ENCODE measurements at places on chromosomes 16 and 17.

GRCh38 chr17:77393274-77393600 is 252.5 kb downstream of the SEC14L1 start:
- DNase-seq = no peak

- no peak for DNase-seq
These were observed 17.6 kb upstream of the ABR start for GRCh38 chr17:1197379-1197778.

- DNase-seq = no peak
These were observed 1.9 kb upstream of the TRIM37 start for GRCh38 chr17:59108400-59109102.

- DNase-seq = peak; percentile 44
These were observed 2.3 kb upstream of the NT5M start for GRCh38 chr17:17300624-17301568.

GRCh38 chr17:75273977-75274708 is 3.1 kb upstream of the MIF4GD start:
- DNase-seq = no peak

DNA sequence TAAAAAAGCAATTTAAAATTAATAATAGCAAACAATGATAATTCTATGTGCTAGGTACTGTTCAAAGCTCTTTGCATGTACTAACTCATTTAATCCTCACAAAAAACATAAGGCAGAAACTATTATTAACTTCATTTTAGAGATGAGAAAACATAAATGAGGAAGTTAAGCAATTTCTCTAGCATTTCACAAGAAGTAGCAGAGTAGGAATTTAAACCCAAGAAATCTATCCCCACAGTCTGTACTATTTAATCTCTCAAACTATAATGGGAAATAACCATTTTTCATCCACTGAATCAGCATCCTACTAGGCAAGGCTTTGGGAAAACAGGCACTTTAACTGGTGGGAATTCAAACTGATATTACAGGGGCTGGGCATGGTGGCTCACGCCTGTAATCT is 42.2 kb upstream of the INTS2 start:
- no peak for DNase-seq

DNA sequence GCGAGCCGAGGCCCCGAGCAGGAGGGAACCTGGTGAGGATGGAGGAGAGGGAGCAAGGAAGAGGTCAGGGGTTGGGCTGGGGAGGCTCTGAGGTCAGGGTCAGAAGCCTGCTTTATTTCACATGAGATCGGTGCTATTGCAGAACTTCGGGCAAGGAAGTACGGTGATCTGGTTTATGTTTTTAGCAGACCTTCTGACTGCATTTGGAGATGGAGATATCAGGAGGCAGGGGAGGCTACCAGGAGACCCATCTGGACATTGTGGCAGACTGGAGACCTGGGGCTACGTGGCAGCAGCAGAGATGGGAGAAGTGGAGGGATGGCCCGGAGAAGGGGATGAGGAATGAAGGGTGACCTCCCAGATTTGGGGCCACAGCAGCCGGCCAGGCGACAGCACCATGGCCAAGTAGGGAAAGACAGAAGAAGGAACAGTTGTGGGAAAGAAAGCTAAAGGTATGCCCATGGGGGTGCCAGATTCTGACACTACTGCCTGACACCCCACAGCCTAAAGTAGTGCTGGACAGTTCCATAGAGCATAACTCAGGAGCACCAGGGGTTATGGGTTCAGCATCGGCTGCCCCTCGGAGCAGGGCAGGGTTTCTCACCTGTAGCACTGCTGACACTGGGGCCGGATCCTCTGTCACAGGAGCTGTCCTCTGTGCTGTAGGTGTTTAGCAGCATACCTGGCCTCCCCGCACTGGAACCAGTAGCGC is 7.4 kb downstream of the CACNG4 start:
- DNase-seq = no peak

DNA sequence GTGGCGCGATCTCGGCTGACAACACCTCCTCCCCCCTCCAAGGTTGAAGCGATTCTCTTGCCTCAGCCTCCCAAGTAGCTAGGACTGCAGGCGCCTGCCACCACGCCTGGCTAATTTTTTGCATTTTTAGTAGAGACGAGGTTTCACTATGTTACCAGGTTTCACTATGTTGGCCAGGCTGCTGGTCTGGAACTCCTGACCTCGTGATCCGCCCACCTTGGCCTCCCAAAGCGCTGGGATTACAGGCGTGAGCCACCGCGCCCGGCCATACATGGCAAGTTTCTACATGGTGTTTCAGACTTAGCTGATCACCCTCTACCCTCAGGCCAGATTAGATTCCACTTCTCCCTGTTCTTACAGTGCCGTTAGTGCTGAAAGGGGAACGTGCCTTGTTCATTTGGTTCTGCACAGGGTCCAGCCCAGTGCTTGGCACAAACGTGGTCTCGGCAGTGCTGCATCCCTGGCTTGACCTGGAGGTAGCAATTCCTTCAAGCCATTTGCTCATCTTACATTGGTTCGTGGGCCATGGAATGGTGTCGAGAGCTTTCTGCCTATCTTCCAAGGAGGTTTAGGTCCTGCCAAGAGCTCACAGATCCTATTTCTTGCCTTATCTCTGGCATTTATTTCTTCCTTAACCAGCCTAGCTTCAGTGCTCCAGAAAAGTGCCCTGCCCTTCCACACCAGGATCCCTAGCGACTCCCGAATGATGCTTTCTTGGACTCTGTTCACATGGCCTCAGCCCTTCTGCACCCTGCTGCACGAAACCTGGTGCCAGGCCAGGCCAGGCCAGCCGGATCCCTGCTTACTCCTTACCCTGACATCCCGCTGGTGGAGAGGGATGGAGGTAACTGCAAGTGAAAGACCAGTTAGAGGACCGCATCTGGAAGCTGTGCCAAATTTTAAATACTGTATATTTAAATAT is 14.8 kb upstream of the AURKB start:
- no peak for DNase-seq

GRCh38 chr17:13415871-13416416 is 185.8 kb downstream of the HS3ST3A1 start:
- no peak for DNase-seq

DNA sequence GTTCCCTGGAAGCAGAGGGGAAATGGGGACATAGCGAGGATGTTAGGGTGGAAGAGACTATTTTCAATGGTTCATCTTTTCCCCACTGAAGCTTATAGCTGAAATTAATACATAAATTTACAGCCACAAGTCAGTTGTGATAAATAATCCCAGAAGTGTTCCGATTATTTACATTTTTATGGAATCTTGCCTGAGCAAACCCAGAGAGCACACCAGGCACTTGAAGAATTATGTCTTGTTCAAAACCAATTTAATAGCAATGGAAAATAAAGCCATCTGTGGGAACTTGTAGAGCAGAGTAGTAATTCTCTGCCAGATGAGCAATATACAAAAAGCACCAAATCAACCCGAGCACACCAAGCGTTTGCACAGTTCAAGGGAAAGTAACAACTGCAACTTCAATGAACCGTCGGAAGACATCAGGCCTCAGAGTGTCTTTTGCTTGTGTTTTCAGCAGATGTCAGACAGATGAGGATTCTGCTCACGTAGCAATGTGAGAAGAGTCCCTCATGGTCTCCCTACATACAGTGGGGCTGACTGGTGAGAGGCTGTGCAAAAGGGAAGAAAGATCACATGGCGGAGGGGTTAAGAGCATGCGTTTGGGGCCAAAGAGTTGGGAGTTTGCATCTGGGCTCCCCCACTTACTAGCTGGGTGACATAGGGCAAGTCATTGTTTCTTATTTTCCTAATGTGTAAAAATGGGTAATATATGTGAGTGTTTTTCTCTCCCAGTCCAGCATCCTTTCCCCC is 148.7 kb upstream of the HS3ST2 start:
- DNase-seq = no peak

- DNase-seq = no peak
These were observed 12.2 kb upstream of the ADGRG1 start for GRCh38 chr16:57616241-57616640.

DNA sequence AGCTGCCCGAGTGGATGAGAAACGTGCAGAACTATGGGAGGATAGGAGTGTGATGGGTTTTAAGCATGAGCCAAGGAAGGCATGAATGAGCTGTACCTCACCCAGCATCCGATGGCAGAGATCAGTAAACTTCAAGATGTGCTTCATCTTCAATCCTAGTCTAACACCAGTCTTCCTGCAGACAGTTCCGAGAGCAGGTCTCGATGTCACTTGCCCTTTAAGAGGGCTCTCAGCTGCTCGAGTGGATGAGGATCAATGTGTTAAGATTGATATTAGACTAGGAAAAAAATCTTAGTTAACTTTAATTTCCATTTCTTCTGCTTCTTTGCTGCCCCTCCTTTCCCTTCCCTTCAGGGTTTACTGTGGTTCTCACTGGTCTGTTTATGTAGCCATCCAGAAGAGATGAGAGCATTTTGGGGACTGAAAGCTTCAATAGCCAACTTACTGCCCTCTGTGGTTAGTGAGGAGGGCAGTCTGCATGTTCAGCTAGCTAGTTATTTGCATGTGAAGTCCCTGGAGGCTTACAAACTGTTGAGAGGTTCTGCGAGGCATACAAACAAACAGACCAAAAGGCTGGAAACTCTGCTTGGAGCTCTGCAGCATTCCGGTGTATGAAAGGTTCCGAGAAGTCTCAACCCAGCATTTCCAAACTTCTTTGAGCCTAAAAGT is 15.3 kb downstream of the KLHL36 start:
- DNase-seq = no peak

DNA sequence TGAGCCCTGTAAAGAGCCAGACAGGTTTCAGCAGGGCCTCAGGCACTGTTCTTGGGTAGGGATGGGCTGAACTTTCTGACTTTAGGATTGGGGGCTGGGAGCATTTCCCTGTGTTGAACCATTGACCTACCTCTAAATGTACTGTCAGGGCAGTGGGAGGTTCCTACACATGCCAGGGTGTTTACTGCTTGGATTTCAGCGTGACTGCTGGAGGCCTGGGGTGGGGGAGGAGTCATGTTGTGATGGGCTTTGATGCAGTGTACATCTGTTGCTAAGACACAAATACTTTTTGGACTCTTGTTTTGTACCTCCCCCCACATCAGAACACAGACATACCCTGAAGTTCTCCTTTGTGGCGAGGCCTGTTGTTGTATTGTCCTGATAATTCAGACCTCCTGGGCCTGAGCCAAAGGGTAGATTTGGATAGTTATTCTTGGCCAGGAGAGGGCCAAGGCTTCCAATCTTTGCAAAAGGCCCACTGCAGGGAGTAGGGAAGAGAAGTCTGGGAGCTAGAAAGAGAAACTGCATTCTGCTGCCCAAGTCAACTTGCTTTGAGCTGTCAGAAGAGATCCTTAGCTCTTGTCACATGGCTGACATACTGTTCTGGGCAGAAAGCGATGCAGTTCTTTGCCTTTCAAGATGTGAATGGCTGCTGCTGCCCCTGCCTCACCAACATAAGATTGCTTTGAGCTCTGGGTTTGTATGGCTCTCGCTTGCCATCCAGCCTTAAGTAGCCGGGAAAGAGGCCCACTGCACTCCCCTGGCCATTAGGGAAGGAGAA is 3.7 kb downstream of the NFE2L1 start:
- DNase-seq = no peak

GRCh38 chr16:22844416-22844815 is 30.5 kb downstream of the HS3ST2 start:
- DNase-seq = no peak

- DNase-seq = no peak
These were observed 195.3 kb downstream of the CYB561 start for GRCh38 chr17:63250830-63251229.

GRCh38 chr17:44200478-44201155 is 933 bp upstream of the ATXN7L3 start:
- DNase-seq = no peak

DNA sequence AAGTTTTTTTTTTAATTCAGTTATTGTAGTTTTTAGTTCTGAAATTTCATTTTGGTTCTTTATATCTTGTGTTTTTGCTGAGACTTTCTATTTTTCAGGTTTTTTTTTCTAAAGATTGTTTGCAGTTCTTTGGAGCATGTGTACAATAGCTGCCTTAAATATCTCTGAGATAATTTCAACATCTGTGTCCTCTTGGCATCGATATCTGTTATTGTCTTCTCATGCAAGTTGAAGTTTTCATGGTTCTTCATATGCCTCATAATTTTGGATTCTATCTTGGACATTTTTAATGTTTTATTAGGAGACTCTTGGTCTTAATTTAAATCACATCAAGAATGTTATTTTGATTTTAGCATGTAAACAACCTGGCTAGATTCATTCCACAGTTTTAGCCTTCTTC is 22.8 kb downstream of the COX11 start:
- no peak for DNase-seq

DNA sequence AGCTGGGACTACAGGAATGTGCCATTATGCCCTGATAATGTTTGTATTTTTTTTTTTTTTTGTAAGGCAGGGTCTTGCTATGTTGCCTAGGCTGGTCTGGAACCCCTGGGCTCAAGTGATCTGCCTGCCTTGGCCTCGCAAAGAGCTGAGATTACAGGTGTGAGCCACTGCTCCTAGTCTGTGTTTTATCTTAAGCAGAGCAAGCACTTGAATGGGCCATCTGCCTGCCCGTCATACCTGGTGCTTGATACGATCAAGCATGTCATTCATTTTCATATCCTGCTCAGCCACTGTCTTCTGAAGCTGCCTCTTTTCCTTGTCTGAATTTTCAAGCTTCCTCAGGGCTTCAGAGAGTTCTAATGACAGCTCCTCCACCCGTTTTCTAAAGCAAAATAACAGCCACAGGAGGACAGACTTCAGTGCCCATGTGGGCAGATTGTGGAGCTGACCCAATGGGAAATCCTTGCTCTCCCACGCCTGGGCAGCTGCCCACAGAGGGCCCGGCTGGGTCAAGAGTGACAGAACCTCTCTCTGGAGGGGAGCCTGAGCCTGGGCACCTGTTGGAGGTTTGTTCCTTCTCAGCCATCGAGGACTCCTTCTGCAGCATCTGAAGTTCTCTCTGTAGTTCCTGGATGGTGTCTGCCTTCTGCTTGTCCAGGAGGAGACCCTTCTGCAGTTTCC is 36.5 kb downstream of the DHX38 start:
- DNase-seq = no peak

DNA sequence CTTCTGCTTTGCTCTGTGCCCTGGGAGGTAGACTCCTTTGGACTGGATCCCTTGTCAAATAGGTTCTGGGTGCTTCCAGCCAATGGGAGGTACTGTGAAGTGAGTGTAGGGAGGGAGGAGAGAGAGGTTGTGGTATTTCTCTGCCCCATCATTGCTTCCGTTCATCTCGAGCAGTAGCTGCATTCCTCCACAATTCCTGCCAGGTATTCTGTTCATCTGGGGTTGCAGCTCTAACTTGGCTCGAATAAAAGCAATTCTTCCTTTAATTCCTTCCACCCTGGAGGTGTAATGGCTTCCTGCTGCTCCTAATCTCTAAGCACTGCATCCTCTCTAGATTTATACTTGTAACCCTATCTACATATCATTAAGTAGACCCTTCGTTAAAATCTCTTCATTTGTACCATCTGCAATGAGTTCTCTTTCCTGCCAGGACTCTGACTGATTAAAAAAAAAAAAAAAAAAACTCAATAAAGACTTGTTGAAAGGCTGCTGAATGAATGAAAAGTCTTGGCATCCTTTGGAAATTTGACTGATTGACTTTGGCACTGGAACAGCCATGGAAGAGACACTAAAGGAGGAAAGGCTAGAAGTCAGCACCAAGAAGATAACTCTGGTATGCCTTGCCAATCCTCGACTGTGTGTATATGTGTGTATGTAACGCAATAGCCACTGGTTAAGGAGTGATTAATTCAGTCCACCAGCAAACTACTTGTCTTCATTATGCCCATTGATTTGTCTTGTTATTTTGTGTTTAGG is 616.9 kb upstream of the SOX9 start:
- DNase-seq = no peak

GRCh38 chr17:55318081-55318480 is 53.3 kb downstream of the HLF start:
- no peak for DNase-seq

GRCh38 chr16:15843635-15844279 is 13.1 kb downstream of the MYH11 start:
- DNase-seq = no peak

Measured in stimulated activated CD4-positive, alpha-beta T cell treated with anti-CD3 and anti-CD28 coated beads, Interleukin-2, amount 100 ng/mL, for 48 hours (primary cell).